ENCODE measurements at places on chromosomes 4 and X.

- no peak for DNase-seq
Measured at GRCh38 chrX:31227250-31227649, 155.4 kb upstream of the FTHL17 start.

DNA sequence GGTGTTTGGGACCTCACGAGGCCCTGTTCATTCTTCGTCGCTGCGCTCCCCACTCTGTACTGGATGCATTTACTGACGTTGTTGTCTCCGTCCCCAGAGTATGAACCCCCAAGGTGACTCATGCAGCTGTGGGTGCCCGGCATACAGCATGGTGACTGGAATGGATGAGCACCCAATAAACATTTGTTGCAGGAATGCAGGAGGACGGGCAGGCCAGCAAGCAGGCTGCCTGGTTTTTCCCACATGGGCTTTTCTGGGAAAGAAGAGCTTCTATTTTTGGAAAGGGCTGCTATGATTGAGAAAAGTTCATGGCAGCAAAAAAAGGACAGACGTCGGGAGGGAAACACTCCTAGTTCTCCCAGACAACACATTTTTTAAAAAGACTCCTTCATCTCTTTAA, 893 bp upstream of the SOD3 start:
- DNase-seq = no peak

DNA sequence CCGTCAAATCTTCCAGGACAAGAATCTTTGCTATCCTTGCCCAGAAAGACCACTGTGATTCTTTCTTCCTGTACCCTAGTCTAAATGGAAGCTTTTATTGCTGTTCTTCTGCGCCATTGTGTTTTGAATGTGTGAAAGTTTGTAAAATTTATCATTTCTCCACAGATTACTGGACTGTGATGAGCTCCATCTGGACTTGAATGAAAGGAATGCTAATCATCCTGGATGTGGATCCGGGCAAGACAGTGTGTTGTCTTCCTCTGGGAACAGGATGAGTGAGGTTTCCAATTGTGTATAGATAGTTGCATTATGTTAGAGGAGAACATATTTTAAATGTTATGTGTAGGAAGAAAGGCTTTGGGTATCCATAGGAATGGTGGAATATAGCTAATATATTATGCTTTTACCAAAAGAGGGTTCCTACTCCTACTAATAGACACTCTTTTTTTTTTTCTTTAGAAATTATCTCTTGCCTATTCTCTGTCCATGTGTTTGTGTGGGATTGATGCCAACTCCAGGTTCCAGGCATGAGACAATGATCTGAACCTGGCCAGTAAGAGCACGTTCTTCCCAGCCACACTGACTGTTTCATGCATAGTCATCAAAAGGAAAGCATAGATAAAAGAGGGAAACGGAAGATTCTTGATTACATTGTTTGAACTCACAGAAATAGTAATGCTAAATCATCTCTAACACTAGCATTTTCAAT, 803.6 kb upstream of the ADGRL3 start:
- no peak for DNase-seq

DNA sequence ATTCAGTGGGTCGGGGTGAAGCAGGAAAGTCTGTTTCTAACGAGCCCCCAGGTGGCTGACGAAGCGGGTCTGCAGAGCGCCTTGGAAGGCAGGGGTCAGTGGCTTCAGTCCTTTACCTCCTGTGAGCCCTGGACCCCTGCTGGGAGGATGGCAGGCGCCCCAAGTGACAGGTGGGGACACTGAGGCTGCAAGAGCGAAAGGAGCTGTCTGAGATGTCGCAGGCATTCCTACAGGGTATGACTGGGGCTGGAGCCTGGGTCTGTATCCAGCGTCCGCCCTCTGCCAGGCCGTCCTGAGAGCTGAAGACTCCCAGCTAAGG, 103.1 kb downstream of the PSAPL1 start:
- no peak for DNase-seq

DNA sequence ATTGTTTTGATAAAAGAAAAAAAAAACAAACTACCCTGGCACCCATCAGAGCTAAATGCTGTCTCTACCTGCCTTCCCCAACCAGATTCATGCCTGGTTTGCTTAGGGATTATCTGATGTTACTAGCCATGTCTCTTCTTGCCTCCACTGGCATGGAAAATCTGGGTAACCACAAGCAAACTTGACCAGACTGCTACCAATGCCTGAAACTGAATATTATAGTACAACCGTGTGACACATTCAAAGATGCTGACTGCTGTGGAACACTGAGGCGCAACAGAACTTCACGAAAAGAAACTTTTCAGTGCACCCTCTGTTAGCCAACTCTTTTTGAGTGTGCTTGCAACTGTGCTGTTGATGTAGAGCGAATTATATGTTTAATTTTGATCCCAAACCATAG, 228.1 kb downstream of the CBR4 start:
- no peak for DNase-seq

DNA sequence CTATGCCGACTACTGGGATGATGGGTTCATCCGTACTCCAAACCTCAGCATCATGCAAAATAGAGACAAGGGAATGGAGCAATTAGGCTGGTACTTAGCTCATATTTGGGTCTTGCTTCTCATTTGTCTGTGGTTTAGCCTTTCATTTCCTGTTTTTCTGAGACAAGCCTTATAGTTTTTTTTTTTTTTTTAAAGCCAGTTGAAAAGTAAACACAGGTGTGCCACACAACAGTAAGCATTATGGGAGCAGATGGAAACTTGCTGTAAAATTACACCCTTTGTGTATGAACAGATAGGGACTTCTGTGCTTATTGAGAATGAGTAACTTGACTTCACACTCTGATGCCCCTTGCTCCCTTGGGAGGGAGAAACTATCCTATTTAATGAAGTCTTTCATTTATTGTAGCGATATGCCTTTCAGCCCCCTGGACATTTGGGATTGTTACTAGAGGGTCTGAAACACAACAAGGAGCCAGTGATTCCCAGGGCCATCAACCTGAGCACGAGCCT, 13.7 kb downstream of the RASSF6 start:
- no peak for DNase-seq

DNA sequence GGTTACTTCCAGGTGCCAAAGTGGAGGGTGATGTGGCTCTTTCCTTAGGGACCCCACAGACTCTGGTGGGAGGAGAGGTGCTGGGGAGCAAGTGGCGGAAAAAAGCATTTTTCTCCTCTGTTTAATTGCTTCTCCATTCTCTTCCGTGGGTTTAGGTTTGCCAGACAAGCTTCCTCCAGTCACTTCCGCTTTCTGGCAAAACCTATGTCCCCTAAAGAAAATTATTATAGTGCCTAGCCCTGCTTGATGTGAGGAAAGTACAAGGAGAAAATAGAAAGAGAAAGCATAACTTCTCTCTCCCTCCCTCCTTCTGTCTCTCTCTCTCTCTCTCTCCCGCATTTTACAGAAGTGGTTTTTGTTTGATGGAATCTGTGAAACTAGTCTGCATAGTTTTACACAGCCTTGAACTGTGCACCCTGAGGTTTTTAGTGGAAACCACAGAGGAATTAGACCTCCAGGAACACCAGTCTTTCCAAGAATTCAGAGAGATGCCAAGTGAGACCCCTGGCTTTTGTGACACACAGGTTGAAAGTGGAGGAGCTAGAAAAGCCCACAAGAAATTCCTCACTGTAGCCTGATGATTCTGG, 231.1 kb upstream of the ANXA3 start:
- no peak for DNase-seq

DNA sequence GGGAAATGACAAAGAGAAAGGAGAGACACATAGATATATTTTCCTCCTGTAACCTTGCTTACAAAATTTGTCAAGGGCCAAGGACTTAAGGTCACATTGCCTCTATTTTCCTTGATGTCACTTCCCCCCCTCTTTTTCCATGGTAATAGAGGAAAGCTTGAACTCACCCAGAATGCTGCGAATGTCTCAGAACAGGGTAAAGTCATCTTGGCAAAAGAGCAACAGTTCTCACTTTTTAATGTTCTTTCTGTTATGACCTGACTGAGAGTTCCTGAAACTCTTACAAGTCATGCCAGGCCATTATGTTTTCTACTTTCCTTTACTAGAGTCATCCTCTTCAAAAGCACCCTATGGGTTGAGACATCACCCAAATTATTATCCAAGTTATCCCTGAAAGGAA, 50.7 kb upstream of the PRDM5 start:
- no peak for DNase-seq

- DNase-seq = no peak
Measured at GRCh38 chr4:105139646-105140045, 7.0 kb upstream of the TET2 start.

DNA sequence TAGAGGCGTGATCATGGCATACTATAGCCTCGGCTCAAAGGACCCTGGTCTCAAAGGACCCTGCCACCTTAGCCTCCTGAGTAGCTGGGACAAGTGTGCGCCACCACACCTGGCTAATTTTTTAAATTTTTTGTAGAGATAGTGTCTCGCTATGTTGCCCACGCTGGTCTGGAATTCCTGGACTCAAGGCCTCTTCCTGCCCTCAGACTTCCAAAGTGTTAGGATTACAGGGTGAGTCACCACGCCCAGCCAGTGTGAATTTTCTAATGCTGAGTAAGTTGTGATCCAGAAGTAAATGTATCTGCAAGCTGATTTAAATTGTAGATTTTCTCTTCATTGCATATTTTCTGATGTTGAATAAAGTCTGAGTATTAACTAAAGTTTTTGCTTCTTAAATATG, 2.6 kb upstream of the ZNF674 start:
- no peak for DNase-seq

DNA sequence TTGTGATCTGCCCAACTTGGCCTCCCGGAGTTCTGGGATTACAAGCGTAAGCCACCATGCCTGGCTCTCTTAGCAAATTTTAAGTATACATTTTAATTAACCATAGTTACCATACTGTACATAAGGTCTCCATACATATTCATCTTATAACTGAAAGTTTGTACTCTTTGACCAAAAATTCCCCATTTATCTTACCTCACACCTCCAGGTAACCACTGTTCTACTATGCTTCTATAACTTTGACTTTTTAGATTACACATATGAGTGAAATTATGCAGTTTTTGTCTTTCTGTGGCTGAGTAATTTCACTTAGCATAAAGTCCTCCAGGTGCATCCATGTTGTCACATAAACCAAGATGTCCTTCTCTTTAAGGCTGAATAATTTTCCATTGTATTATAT, 17.4 kb downstream of the C4orf51 start:
- no peak for DNase-seq

DNA sequence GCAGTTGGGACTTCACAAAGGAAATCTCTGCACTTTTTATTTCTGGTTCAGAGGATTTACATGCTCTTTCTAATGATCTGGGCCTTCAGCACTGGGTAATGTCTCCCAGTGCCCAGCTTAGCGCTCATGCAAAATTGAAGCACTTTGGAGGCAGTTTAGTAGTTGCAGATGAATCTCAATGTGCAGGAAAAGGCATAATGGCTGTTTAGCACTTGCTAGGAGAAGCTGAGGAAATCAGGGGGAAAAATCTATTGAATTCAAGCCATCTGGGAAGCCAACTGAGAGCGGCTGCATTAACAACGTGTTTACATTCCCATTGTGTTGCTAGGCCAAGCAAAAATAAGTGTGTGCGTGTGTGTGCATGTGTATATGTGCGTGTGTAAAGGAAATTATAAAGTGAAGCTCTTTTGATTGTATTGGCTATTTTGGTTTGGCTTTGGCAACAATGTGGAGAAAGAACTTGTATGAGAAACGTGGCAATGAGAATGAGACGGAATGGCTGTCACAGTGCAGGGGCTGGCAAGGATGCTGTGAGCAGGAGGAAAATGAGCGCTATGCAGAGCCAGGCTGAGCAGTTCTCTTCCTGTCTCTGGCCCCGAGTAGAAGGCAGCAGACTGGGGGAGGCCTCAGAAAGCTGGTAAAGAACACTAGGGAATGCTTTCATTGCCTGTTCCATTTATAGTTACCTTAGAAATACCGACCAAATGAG, 231.5 kb downstream of the UNC5C start:
- no peak for DNase-seq

DNA sequence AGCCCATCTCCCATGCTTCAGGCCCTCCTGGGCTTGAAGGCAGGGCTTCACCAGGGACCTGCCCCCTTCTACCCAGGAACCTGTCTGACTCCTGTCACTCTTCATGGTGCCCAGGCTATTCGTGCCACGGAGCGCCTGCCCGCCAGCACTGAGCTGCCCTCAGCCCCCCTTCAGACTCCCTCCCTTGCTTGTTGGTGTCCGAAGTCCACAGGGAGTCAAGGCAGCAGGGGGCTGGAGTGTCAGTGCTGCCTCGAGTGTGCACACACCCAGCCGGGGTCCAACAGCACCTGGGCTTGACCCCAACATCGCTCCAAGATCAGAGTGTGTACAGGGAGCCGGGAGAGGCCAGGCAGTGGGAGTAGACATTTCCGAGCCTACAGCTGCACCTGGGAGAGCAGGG, 59.8 kb downstream of the TBCK start:
- no peak for DNase-seq

DNA sequence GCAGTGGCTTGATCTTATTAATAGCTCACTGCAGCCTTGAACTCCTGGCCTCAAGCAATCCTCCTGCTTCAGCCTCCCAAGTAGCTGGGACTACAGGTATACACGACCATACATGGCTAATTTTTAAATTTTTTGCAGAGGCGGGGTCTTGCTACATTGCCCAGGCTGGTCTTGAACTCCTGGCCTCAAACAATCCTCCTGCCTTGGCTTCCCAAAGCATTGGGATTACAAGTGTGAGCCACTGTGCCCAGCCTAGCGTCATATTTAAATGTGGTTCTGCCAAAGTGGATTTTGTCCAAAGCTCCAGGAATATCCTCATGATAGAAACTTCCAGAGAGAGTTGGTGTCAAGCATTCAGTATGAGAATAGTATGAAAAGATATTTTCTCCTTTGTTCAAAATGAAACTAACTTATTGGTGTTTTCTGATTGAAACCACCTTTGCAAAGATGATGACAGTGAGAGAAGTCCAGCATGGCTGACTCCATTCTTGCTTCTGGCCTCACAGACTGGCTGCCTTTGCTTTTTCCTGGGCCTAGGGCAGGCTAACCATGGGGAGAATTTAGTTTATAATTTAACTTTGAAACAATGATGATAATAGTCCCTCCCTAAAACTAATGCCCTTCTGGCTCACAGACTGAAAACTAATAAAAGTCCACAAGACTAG, 129.0 kb downstream of the C4orf51 start:
- DNase-seq = no peak

GRCh38 chr4:114384629-114385028, 214.0 kb upstream of the UGT8 start:
- no peak for DNase-seq

GRCh38 chr4:90290345-90290744, 163.2 kb downstream of the CCSER1 start:
- DNase-seq = no peak

DNA sequence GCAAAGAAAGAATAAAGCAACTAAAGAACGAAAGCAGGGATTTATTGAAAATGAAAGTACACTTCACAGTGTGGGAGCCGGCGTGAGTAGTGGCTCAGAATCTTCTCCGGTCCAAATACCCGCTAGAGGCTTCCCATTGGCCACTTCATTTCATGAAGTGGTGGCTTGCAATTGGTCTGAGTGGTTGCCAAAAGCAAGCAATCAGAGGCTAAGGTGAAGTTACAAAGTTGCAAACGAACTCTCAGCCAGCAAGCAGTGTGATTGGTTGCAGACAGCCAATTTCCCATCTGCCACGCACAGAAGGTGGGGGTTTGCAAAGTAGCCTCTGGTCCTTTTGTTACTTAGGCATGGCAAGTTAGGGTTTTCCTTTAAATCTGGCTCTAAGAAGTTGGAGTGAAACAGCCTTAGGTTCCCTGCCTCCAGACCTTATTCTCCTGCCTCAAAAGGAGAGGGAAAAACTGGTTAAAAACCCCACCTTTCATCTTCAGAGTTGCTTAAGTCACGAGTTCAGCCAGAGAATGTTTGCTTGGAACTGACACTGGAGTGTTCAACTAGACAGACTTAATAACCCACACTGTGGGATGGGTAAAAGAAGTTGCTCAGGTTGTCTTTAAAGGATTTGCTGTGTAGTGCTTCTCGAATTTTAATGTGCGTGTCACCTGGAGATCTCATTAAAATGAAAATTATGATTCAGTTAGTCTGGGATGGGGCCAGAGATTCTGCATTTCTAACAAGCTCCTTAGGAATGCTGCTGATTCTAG, 6.9 kb upstream of the CLOCK start:
- DNase-seq = no peak
